Heart right ventricle (tissue), 16 donors: ENCODE measurements at places on chromosomes 1 and 21. TPM values are rescaled to one million over a fixed set of nuclear protein-coding genes. Genes with fewer than 3 reads are reported as not detected.

DNA sequence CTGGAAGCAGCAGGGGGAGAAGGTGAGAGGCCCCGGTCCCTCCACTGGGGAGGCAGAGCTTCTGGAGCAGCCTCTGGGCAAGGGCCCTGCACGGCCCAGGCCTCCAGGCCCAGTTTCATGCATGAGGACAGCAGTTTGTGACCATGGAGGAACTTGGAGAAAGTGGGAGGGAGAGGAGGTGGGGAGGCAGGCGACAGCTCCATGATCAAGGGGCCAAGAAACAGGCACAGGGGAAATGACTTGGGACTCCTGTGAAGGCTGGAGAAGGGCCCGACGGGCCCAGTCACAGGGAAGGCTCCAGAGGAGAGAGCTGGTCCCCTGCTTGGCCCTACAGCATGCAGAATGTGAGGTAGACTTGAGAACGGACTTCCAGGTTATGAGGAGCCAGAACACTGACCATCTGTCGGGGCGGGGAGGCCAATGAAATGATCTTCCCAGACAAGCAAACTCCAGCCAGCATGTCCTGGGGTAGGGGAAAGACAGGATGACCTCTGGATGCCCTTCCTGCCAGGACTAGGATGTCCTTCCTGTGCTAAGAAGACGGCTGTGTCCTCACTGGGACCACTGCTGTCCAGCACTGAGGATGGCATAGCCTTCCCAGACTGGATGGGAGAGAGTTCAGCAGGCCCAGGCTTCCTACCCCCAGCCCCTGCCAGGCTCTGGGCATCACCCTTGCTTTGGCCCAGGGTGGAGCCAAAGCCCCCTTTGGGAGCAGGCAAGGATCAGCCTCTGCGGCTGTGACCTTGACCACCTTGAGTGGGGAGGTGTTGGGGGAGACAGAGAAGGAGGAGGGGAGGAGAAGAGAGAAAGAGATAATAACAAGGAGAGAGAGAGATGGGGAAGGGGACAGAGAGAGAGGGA is 548.2 kb downstream of the PTPRU start:
- no peaks in the 10 kb centered on the region for H3K4me1 ChIP-seq
- no peak overlapping the region for H3K27ac ChIP-seq
- H3K4me3 ChIP-seq = no peak overlapping the region
- DNase-seq = no peak

- no peaks in the 10 kb centered on the region for H3K4me1 ChIP-seq
- no peaks in the 10 kb centered on the region for H3K27me3 ChIP-seq
- H3K27ac ChIP-seq = no peak overlapping the region
- H3K4me3 ChIP-seq = no peak overlapping the region
- H3K36me3 ChIP-seq = no peaks in the 10 kb centered on the region
These were observed 512.7 kb upstream of the ZRANB2 start for GRCh38 chr1:71593523-71593922.

DNA sequence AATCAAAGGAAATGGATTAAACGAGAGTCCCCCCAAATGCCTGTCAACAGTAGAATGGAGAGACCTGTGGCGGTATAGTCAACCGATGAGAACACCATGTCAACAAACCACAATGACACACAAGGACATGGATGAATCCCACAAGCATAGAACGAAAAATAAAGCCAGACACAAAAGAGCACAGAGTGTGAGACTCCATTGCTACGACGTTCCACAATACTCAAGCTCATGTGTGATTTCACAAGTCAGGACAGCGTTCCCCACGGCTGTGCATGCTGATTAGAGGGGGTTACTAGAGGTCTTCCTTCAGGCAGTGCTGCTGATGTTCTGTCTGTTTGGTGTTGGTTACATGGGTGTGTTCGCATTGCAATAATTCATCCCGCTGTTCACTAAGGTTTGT is 5.8 kb upstream of the PLA2G2D start:
- H3K27ac ChIP-seq = no peak overlapping the region
- H3K27me3 ChIP-seq = no peaks in the 10 kb centered on the region
- H3K36me3 ChIP-seq = no peaks in the 10 kb centered on the region
- H3K4me3 ChIP-seq = no peak overlapping the region
- no peak for DNase-seq
- H3K4me1 ChIP-seq = peaks cover 8% of the 10 kb centered on the region

DNA sequence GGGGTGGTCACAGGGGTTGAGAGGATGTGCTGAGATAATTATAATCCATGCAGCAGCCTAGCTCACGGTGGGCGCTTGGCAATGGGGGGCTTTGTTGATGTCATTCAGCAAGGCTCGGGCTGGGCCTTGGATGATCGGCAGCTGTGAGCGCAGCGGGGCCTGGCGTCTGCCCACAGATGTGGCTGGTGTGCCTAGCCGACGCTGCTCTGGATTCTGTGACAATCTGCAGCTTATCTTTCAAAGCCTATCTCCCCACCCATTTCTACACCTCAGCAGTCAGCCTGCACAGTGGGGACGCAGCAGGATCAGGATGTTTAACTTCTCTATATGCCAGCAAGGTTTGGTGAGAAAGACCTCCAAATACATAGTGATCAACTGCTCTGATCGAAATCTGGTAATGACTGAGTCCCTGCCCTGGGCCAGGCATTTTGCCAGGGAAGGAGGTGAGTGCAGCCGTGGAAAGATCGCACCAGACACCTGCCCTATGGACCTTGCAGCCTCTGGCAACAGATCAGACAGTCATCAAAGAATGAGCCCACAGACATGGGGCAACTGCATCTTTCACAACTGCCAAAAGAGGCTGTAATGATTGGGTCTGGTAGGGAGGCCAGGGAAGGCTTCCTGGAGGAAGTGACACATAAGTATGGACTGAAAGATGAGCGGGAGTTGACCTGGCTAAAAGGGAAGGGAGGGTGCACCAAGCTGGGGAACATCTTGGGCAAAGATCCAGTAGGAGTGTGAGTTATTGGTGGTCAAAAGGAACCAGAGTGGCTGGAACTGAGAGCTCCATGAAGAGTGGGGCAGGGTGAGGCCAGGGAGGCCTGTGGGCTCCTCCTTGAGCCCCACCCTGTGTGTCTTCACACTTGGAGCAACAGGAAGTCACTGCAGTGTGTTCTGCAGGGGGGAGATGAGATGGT is 35.3 kb downstream of the EPHB2 start:
- H3K27me3 ChIP-seq = peaks cover 10% of the 10 kb centered on the region
- H3K4me1 ChIP-seq = peaks cover 4% of the 10 kb centered on the region
- no peak for DNase-seq

- no peaks in the 10 kb centered on the region for H3K4me1 ChIP-seq
- DNase-seq = no peak
- H3K27ac ChIP-seq = no peak overlapping the region
- no peaks in the 10 kb centered on the region for H3K27me3 ChIP-seq
These were observed 67.6 kb downstream of the FH start for GRCh38 chr1:241451956-241452355.

DNA sequence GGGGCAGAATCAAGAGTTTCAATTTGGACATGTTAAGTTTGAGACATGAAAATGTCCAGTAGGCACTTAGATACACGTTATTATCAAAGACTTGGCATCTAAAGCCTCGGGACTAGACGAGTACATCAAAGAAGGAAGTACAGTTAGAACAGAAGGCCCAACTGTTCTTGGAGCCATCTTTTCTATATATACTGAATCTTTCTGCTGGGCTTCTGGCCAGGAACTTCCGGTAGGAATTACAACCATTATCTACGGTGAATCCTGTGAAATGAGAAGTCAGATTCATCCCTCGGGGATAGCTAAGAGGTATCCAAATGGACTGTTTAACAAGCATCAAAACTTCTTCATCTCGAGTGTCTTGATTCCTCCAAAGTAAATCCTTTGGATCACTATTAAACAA is 34.4 kb upstream of the NRDC start:
- peaks cover 16% of the 10 kb centered on the region for H3K27me3 ChIP-seq
- no peak overlapping the region for H3K4me3 ChIP-seq
- no peaks in the 10 kb centered on the region for H3K36me3 ChIP-seq
- no peaks in the 10 kb centered on the region for H3K4me1 ChIP-seq

GRCh38 chr1:94807742-94808491 is 12.2 kb upstream of the SLC44A3 start:
- no peaks in the 10 kb centered on the region for H3K36me3 ChIP-seq
- no peak overlapping the region for H3K27ac ChIP-seq
- H3K4me3 ChIP-seq = no peak overlapping the region

DNA sequence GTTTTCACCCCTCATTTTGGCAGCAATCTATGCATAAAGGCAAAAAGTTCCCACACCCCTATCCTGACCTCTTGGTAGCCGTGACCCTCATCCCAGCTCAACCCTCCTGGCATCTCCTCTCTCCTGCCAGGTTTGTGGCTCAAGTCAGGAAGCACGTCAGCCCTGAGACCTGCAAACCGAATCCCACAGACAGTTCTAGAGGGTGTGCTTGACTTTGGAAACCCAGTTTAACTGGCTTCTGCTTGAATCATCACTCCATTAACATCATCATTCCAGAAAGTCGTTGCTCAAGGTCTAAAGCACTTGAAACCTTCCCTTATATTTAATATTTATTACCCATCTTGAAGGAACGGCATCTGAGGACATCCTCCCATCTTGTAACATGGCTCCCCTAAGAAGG is 133.4 kb upstream of the ERG start:
- no peaks in the 10 kb centered on the region for H3K36me3 ChIP-seq
- no peak overlapping the region for H3K4me3 ChIP-seq
- H3K27ac ChIP-seq = no peak overlapping the region
- no peaks in the 10 kb centered on the region for H3K27me3 ChIP-seq
- no peak for DNase-seq
- H3K4me1 ChIP-seq = no peaks in the 10 kb centered on the region

GRCh38 chr1:112957133-112957812 is 1.3 kb upstream of the SLC16A1 start:
- H3K4me1 ChIP-seq = peaks cover 58% of the 10 kb centered on the region
- peaks cover 18% of the 10 kb centered on the region for H3K36me3 ChIP-seq
- H3K27me3 ChIP-seq = no peaks in the 10 kb centered on the region
- peak overlapping the region; percentile 70 for H3K4me3 ChIP-seq

DNA sequence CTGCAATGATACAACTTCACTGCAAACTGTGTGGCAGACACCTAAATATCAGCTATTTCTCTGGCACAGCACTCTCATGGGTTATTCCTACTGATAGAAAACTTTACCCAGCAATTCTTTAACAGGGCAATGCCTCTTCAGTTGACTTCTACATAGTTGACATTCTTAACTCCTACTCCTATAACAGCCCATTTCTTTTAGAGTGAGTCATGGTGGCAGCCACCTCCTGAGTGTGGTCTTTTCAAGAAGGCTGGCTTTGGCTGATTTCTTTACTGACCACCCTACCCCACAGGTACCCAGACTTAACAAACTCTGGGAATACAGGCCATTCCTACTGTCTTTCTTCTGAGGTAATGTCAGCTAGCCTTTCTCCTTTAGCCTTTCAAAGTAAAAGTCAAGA is 805.8 kb upstream of the ADGRL2 start:
- no peak overlapping the region for H3K4me3 ChIP-seq
- H3K4me1 ChIP-seq = no peaks in the 10 kb centered on the region
- H3K36me3 ChIP-seq = no peaks in the 10 kb centered on the region
- no peak for DNase-seq
- no peak overlapping the region for H3K27ac ChIP-seq

Gene WDR64
- total RNA-seq = not detected

Gene SYPL2
- total RNA-seq = 35.8 TPM

Gene NMNAT2
- total RNA-seq = 1.5 TPM

Gene KRTAP10-2
- not detected for total RNA-seq

Gene TMEM82
- not detected for total RNA-seq

Gene NECTIN4
- not detected for total RNA-seq

Gene NENF
- 96.8 TPM for total RNA-seq

Gene MFAP2
- 1.3 TPM for total RNA-seq
